ENCODE measurements at places on chromosomes 4 and X.

- DNase-seq = no peak
Observed at GRCh38 chr4:2830632-2831610, 12.7 kb upstream of the ADD1 start.

- no peak for DNase-seq
Observed at GRCh38 chrX:96453139-96453538, 231.5 kb upstream of the DIAPH2 start.

DNA sequence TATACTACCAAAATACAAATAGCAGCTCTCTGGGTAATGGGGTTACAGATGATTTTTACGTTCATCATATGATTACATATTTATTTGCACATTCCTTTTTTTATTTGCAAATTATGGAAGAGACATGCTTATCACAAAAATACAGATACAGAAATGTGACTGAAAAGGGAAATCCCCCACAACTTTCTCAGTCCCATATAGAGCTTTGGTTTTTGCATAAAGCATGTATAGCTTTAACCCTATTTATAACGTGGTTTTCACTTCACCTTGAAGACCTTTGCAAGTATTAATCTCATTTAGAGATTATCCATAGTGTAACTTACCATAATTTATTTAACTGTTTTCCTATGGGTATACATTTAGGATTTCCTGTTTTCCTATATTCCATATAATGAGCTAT, 55.4 kb downstream of the PDK3 start:
- no peak for DNase-seq

DNA sequence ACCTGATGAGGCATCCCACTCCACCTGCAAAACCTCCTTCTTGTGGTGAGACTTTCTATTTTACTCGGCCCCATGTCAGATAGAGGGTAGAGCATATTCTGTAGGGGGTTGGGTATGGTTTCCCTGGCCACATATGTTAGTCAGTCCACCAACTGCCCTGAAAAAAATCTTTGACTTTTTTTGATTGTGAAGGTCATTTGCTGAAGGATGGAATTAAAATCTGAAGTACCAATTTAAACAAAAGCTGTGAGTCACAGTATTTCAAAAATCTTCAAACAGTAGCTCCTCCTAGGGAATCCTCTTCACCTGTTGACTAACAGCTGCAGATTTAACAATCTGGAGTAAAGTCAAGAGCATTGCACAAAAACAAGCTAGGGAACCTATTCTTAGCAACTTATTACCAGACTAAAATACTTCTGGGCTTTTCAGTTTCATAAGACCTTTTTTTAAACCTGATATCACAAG, 8.0 kb upstream of the CCDC110 start:
- no peak for DNase-seq

GRCh38 chrX:38220024-38220414, 652 bp downstream of the SRPX start:
- DNase-seq = no peak

DNA sequence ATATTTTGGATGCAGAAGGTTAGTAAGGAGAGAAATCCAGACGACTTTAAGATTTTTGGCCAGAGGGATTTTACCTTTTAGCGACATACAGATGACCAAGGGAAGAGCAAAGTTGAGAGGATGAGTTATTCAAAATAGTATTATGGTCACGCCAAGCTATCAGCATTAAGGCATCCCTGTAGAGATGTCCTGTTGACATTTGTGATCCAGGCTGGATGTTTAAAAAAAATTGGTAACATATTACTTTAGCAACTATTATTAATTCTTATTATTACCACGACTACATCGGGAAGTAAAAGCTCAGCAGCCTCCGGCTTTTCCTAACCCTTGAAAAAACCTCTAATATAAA, 562 bp upstream of the OSTC start:
- no peak for DNase-seq

GRCh38 chr4:38860788-38861424, 4.3 kb upstream of the TLR6 start:
- DNase-seq = peak; percentile 71

DNA sequence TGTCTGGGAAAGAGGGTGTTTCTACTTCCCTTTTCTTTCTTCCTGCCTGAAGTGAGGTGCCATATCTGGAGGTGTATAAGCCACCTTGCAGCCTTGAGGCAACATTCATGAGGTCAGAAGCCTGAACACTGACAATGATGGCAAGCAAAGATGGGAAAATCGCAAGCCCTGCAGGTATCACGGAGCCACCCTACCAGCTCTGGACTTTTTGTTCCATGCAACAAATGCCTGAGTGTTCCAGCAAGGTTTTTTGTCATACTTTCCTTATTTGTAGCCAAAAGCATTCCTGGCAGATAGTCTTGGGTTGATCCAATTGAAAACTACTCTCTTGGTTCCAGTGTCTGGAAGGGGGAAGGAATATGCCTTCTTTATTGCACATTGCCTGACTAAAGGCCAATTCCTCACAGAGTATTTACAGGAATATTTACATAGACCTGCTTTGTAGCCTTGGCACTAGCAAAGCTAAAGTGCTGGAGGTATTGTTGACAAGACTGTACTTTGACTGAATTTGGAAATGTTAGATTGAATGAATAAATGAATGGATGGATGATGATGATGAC, 14.4 kb upstream of the SOD3 start:
- no peak for DNase-seq

- DNase-seq = peak; percentile 83
Observed at GRCh38 chrX:39855748-39856129, 242.0 kb downstream of the BCOR start.

- no peak for DNase-seq
Observed at GRCh38 chr4:8506373-8507195, 66.0 kb downstream of the TRMT44 start.

DNA sequence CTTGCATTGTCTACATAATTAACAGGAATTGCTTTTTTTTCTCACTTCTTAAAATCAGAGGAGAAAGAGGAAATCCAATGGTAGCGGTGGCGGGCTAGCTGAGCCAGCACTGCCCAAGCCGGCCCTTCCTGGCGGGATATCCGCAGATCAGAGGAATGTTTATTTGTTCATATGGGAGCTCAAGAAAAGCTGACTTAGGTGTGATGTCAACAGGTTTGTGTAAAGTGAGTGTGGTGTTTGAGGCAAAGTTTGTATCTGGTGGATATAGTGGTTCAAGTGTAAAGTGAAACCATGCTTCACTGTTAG, 466 bp upstream of the SLC39A8 start:
- no peak for DNase-seq

GRCh38 chr4:9936129-9936644, 85.1 kb downstream of the SLC2A9 start:
- DNase-seq = no peak

- no peak for DNase-seq
Observed at GRCh38 chr4:83974111-83974780, 438.3 kb downstream of the GPAT3 start.

DNA sequence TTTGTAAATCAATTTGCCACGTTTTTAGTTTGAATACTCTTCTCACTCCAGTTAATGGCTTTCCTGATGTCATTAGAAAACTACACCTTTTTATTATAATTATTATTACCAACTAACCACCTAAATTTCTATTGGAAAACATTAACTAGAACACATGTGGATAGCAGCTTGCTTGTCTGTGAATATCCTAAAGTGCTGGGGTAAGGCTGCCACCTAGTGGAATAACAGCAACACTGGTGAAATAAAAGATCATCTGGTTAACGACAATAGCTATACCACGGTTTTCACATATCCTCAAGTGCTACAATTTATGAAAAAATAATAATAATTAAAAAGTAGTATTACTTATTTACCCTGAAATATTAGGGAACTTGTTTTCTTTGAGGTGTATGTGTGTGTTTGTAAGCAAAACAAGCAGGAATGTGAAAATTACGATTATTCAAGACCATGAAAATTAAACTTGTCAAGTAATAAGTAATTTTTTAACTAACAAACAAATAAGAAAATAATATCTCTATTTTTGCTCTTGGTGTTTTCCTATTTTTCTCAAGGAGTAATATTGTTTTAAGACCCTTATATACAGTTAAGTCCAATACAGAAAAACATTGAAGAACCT, 130.1 kb upstream of the TECRL start:
- DNase-seq = no peak

DNA sequence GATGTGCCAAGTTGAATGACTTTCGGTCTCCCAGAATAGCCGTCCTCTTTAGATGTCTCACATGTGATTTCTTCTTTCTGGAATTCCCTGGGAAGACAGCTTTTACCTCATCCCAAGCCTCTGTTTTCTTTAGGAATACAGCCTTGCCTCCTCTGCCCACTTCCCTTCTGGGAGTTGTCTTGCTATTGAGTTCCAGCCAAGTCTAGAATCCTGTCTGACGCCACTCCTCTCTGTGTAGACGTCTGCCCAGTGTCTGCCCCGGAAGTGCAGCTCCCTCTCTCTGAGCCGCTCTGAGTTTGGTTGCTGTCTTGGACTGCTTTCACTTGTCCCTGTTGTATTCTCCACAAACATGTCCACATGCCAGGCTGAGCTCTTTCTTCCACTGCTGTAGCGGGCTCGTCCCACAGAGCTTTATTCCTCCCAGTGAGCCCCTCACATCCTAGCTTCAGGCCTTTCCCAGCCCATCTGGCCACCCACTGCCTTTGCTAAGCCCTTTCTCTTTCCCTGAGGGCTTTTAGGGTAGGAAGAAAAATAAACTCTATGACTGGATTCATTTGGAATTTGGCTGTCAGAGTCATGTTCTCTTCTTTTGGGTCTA, 9.0 kb upstream of the IGFBP7 start:
- DNase-seq = no peak

- DNase-seq = no peak
Observed at GRCh38 chr4:89954906-89955695, 60.4 kb downstream of the MMRN1 start.

GRCh38 chr4:149553959-149554520, 261.6 kb downstream of the IQCM start:
- DNase-seq = no peak

DNA sequence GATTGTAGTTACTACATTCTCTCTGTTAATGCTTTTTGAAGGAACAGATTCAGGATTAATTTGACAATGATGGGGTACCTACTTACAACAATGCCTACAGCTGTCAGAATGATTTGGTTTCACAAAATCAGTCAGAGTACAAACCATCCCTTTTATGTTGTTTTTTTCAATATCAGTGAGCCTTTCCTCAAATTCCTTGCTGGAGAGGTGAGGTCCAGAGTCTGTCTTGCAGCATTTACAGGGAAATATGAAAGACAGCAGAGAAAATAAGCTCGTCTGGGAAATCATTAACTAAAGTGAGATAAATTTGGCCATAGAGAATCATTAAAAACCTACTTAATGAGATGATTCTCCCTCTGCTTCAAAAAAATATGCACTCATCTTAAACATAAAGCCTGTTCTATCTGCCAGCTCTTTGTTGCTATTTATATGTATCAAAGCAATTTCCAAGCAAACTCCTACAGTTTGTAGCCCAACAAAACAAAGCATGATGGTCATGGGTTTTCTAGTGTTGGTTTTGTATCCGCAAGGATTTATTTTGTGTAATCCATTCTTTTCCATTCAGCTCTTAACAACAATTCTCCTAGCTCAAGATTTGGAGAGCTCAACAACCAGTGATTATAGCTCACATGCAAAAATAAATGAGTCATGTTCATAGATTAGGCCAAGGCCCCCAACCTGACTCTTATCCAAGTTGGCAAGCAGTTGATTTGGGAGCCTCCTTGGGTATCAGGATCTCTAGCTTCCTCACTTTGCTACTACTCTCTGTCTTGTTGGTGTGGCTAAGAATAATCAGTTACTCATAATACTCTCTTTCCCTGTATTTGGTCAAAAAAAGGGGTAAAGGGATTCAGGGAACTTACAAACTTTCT, 222.6 kb downstream of the ENOX2 start:
- no peak for DNase-seq

DNA sequence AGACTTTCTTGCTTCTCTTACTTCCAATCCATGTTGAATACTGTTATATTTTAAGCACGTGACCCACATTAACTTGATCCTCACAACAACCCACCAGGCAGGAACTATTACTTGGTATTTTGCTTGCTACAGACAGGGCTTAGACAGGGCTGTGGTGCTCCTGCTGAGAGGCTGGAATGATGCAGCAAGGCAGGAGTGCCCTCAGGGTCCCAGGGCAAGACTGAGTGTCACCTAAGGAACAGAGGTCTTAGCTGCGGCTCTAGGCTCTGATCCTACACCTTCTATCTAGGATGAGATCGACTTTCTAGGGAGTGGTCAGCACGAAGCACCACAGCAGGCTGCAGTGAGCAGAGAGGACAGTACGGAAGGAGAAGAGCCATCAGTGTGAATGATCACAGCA, 20.0 kb downstream of the TAPT1 start:
- DNase-seq = no peak

DNA sequence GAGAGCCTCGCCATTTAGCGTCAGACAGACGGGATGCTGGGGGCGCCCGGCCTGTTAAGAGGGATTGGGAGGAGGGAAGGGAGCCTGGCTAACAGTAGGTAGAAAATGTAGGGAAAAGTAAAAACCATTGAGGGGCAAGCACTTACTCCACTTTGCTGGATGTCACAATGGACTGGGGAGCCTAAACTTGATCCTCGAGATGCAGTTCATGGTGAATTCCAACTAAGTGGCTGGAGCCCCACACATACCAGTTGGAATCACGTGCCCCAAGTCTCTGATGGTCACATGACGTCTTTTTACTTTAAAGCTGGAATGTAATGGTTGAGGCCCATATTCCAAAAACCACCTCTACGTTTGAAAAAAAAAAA, 1.5 kb downstream of the PLS3 start:
- DNase-seq = no peak
